D721Med (cell line): ENCODE measurements at places on chromosomes 6 and 20.

GRCh38 chr6:53375847-53376246, 27.1 kb upstream of the ELOVL5 start:
- no peak for DNase-seq

GRCh38 chr6:100209323-100210136, 215.5 kb upstream of the MCHR2 start:
- no peak for DNase-seq

- no peak for DNase-seq
Measured at GRCh38 chr6:140319209-140319608, 944.8 kb upstream of the CITED2 start.

- DNase-seq = no peak
Measured at GRCh38 chr6:117228202-117228601, 37.2 kb upstream of the VGLL2 start.

DNA sequence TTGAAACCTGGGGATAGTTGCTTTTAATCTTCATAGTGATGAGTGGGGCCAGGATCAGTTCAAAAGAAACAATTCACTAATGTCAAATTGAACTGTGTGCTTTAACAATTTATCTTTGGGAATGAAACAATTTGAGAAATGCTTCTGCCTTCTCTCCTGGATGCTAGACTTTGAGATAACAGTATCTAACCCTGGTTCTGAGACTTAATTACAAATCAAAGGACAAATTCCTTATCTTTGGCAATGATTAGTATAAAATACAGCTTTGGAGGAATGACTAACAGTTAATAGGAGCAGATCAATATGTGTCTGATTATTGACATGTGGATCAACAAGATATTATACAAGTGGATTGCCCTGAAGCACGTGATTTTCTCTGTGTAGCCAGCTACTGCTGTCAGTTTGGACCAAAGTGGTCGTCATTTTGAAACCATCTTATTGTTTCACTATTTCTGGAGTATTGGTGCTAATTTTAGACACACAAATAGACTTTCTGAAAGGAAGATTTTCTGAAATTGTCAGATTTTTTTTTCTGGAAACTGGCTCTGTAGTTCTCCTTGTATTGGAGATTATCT, 6.2 kb upstream of the FLRT3 start:
- no peak for DNase-seq

DNA sequence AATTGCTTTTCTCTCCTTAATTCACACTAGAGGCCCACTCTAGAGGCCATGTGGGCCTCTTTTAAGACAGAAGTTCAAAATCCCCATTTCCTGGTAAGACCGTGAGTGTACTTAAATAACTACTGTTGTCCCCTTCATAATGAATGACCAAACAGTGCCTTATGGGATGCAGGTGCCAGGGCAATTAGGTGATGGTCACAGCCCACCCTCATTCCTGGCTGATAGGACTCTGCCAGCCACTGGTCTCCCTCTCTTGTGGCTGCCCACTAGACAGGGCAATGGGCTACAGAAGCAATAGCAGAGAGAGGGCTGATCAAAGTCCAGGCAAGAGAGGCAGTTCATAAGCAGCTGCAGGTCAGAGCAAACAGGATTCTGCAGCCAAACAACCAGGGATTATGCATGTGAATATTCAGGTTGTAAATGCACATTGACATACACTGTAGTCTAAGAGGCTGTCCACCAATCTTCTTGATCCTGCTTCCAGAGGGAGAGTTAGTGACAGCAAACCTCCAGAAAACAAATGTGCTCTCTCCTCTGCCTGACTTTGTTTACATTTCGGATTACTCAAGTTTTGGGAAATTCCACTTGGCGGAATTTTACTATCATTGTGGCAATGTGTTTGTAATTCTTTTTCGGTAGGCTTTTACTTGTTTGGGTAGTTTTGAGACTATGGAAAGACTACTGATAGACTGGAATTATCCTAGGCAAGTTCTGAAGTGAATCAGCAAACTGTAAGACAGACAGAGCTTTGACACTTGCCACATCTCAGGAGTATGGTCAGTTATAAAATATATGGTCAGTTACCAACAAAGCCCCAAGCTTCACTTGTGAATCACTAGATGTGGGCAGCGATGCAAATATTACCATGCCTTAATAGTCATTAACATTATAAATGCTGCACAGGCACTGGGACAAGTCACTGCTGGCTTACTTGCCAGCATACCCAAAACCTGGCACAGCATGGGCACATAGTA, 12.8 kb downstream of the PTPRK start:
- no peak for DNase-seq

DNA sequence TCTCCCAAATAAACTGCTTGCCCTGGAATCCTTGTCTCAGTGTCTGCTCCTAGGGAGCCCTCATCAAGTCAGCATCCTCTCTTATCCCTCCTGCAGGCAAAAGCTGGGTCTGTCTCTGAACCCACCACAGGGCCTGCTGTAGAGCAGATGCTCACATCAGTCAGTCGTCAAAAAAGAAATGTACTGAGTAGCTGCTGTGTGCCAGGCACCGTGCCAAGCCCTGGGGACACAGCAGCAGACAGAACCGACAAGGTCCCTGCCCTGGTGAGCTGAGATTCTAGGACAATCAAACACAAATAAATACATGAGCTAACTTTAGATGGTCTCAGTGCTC, 68.5 kb downstream of the EYA2 start:
- no peak for DNase-seq

DNA sequence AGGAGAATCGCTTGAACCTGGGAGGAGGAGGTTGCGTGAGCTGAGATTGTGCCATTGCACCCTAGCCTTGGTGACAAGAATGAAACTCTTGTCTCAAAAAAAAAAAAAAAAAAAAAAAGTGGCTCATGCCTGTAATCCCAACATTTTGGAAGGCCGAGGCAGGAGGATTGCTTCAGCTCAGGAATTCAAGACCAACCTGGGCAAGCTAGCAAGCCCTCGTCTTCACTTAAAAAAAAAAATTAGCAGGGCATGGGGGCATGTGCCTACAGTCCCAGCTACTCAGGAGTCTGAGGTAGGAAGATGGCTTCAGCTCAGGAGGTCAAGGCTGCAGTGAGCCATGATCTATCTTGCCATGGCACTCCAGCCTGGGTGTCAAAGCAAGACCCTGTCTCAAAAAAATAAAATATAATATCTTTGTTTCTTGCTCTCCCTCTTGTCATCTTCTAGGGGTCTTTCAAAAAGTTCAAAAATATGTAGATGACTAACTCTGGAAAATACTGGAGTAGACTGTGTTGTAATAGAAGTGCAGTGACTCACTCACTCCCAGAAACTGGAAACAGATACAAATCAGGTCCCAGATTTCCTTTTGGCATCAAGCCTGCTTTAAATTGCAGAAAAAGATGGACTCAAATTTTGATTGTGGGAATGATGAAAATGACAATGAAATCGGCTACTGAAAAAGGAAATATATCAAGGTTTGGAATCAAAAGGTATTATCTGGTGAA, 2.8 kb upstream of the GINM1 start:
- DNase-seq = no peak

DNA sequence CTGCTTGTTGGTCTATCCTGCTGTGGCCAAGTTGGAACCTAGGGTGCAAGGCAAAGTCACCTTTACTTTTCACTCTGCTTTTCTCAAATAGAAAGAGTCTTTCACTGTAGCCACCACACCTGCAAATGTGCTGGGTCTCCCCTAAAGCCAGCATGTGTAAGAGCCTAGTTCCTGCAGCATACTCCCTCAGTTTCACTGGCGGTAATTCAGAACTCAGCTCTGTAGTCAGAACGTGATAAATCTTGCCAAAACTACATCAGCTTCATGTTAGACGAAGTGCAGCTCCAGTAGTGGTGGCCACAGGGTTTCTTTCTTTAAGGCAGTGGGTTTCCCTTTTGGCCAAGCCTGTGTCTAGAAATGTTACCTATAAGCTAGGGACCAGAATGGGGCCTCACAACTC, 72.0 kb upstream of the HMGCLL1 start:
- DNase-seq = no peak

DNA sequence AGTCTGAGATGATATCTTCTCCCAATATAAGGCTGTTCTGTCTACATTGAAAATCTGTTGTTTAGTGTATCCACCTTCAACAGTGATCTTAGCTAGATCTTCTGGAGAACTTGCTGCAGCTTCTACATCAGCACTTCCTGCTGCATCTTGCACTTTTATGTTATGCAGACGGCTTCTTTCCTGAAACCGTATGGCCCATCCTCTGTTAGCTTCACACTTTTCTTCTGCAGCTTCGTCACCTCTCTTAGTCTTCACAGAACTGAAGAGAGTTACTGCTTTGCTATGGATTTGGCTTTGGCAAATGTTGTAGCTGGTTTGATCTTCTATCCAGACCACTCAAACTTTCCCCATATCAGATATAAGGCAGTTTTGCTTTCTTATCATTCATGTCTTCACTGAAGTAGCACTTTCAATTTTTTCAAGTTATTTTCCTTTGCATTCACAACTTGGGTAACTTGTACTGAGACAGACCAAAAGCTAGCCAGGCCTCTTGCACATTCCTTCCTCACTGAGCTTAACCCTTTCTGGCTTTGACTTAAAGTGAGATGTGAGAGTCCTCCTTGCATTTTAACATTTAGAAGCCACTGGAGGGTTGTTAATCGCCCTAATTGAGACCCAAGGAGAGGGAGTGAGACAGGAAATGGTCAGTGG, 110.1 kb downstream of the PREP start:
- no peak for DNase-seq

- no peak for DNase-seq
Measured at GRCh38 chr6:56091159-56091869, 156.1 kb downstream of the COL21A1 start.

- no peak for DNase-seq
Measured at GRCh38 chr6:170388113-170388512, 81.6 kb downstream of the FAM120B start.

DNA sequence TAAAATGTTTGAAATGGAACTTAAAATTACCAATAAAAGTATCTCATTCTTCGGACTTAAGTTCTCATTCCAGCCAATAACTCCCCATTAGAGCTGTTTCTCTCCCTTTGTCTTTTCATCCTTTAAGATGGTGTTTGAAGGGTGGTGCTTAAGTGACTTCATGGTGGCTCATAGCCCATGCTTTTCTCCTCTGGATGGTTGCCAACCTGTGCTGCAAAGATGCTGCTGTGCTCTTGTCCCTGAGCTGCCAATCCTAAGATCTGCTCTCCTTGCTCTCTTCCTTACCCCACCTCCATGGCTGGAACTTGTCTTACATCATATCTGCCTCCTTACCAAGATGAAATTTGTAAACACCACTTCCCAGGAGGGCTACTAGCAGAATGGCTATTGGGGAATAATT, 31.6 kb upstream of the PNRC1 start:
- no peak for DNase-seq

DNA sequence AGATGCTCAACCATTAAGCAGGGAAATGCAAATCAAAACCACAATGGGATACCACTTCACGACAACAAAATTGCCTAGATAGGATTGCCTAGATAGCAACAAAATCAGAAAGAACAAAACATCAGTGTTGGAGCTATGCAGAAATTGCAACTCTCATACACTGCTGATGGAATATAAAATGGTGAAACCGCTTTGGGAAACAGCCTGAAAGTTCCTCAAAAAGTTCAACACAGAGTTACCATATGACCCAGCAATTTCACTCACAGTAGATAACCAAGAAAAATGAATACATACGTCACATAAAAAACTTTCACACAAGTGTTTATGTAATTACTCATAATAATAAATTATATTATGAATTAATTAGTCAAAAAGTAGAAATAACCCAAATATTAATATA, 78.3 kb downstream of the MAFB start:
- no peak for DNase-seq

DNA sequence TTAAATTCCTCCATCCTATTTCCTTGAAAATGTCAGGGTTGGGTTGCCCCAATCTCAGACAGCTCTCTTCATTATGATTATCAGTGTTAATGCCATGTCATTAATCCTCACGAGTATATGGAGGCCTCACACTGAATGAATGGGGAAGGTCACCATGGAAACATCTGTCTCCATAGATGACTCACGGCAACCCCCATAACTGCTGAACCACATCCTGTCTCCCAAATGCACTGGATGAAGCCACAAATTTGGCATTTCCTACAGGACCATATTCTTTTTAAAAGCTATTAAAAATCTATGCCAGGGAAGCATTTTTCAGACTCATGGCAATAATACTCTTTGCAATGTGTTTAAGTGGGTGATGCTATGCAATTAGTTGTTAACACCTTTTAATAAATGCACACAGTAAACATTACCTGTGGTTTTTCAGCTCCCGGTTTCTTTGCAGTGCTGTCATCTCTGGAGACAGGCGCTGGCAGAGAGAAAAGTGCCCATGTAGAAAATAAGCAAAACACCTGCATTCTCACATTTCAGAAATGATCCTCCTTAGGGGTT, 80.1 kb upstream of the PTPRK start:
- no peak for DNase-seq

DNA sequence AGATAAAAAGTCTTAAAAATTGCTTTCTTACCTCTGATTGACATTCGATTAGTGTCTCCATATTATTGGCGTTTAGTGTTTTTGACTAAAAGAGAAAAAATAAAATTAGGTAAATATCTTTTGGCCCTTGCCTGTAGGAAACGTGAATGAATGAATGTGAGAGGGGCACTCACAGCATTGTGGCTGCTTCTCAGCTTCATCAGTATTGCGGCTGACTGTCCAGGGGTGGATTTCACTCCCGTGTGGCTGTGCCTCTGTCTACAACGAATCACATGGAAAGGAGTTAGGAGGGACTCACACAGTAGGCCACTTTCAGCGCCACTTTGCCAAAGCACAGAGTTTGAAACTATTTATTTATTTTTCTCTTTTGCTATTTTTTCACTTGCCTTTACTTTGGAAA, 844 bp downstream of the TAGAP start:
- DNase-seq = no peak

DNA sequence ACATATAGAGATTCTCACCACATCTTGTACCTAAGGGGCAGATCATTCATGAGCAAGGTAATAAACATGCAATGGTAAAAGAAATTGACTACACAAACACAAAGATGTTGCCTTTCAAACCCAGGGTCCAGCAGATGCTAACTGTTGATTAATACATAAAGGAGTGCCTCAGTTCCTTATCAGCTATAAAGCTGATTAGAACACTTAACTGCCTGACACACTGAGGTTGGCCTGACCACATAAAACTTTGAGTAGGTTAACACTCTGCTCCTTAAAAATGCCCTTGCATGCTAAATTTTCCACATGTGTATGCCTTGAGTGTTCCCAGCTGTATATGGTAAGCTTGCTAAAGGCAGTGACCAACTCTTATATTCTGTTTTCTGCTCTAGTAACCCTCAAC, 14.9 kb downstream of the CRISP2 start:
- no peak for DNase-seq

GRCh38 chr20:44596876-44597275, 14.5 kb downstream of the PKIG start:
- DNase-seq = no peak
